ENCODE measurements at places on chromosomes 6 and 20.

DNA sequence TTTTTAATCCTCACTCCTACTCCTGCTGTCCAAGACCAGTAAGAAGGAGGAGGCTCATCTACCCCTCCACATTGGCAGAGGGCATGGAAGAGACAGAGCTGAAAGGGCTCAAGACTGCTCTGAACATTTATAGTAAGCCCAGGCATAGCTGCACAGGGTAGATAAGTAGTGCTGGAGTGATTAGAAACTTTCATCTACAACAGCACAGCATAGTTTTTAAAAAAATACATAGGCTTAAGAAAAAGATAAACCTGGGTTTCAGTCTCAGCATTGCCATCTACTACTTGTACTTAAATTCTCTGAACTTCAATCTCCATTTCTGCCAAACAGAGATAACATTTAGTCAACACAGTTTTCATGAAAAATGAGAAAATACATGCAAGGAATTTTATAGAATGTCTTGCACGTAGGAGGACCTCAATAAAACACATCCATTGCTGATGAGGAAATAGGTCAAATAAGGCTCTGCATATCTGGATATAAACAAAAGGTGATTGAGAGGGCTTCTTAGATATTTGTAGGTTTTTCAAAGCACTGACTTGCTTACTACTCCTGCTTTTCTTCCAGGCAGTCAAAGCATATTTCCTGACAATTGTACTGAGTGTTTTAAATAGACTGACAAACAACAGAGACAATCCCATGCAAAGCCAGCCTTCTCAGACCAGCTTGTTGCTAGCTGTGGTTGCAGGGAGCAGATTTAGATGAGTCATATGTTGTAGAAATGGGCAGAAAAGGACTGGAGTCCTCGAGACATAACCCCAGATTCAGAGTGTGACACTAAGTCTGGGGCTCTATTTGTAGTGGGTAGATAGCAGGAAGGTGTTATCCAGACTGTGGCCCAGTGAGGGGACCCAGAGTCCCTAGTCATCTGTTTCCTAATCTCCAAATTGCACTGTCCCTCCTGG, 107.4 kb upstream of the TAB2 start:
- DNase-seq = peak; percentile 38

DNA sequence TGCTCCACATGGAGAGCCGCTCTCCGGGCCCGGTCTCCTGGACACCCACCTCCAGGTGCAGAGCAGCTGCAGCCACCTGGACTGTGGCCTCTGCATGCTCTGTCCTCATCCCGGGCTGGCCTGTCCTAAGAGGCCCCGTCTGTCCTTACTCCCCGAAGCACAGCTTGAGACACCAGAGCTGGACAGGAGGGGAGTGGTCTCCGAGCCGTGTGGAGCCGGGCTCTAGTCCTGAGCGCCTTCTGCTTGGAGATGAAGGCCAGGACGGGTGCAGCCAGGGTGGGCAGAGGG, 6.7 kb upstream of the NTSR1 start:
- DNase-seq = no peak

DNA sequence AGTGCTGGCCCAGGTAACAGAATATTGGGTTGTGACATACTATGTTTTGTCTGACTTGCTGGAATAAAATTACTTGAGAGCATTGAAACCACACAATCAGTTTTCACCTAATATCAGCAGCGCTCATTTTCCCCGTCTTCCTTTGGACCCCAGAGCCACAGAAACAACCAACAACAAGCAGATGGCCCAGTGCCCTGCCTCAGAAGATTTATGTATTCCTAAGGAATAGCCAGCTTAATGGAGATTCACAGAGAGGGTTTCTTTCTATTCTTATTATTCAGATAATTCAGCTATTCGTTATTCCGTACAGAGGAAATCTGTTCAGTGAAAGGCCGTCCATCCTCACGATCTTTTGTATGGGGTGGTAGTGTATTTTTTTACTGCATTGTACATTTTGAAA, 154.8 kb downstream of the TMEM242 start:
- no peak for DNase-seq

GRCh38 chr6:131523988-131524673, 48.9 kb upstream of the ARG1 start:
- no peak for DNase-seq

DNA sequence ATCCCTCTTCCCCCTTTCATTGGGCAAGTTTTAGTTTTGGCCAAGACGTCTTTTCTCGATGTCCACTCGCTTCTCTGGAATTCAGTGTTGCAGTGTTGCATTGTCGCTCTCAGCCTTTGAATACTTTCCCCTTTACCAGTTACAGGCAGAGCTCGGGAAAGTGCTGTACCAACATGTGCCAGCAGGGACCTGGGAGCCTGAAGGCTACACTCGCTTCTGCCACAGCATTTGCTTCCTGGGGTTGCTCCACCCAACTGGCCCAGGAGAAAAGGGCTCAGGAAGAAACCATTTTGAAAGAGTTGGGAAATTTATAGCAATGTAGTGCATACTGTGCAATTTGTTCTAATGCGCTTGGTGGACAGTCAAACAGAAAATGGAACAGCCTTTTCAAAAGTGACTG, 78.6 kb downstream of the LINC00237 start:
- DNase-seq = no peak

- DNase-seq = no peak
Measured at GRCh38 chr6:55557146-55557545, 21.8 kb downstream of the HMGCLL1 start.

DNA sequence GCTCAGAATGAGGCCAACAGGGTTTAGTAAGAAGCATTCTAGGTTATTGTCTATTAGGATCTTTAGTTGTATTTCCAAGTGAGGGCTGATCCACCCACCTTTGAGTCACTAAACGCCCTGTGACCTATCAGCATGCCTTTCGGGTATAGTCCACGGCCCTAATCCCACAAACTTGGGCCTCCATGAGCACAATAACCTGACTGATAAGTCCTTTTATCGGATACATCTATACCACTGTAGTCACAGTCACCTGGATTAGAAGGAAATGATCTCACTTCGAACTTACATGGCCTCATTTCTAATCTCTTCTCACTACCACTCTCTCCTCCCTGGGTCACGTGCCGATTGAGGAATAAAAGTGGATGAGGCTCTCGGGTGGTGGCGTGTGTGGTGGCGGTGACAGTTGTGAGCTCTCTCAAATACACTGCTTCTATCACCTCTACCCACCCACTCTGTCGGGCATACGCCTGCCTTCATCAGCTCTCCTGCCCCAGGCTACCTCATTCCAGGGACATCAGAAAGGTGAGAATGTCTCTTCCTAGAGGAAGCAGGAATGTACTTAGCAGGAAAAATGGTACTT, 65.2 kb downstream of the TRAM2 start:
- DNase-seq = no peak

DNA sequence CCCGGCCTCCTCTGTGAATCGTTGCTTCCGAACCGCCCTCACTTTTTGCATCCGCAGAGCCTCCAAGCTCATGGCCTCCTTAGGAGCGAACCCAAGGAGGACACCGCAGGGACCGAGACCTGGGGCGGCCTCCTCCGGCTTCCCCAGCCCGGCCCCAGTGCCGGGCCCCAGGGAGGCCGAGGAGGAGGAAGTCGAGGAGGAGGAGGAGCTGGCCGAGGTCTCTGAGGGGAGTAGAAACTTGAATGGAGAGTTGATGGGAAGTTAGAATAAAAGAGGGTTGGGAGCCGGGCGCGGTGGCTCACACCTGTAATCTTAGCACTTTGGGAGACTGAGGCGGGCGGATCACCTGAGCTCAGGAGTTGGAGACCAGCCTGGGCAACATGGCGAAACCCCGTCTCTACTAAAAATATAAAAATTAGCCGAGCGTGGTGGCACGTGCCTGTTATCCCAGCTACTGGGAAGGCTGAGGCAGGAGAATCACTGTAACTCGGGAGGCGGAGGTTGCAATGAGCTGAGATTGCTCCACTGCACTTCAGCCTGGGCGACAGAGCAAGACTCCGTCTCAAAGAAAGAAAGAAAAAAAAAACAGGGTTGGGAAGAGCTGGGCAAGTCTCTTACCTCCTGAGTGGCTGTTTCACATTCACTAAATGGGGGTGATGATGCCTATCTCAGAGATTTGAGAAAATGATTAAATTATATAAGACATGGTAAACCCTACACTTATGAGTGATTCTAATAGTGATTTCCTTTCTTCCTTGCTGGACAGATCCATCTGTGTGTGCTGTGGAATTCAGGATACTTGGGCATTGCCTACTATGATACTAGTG, 805 bp downstream of the MSH5 start:
- no peak for DNase-seq

DNA sequence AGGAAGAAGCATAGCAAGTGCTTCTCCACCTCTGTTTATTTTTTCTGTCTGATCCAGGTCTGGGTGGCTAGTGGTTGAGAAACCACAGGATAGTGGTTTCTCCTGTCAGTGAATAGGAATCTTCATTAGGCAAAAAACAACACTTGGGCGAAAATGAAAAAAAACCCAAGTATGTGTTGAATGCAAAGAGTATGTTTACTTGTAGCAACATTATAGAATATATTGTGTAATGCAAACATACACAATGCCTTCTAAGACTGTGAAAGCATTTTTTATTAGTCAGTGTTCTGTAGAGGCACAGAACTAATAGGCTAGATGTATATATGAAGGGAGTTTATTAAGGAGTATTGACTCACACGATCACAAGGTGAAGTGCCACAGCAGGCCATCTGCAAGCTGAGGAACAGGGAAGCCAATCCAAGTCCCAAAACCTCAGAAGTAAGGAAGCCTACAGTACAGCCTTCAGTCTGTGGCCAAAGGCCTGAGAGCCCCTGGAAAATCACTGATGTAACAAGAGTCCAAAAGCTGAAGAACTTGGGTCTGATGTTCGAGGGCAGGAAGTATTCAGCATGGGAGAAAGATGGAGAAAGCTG, 111.1 kb downstream of the UST start:
- DNase-seq = no peak

- DNase-seq = no peak
Measured at GRCh38 chr6:110563711-110564110, 87.3 kb upstream of the SLC22A16 start.

GRCh38 chr20:9506280-9506821, 8.0 kb upstream of the LAMP5 start:
- no peak for DNase-seq

DNA sequence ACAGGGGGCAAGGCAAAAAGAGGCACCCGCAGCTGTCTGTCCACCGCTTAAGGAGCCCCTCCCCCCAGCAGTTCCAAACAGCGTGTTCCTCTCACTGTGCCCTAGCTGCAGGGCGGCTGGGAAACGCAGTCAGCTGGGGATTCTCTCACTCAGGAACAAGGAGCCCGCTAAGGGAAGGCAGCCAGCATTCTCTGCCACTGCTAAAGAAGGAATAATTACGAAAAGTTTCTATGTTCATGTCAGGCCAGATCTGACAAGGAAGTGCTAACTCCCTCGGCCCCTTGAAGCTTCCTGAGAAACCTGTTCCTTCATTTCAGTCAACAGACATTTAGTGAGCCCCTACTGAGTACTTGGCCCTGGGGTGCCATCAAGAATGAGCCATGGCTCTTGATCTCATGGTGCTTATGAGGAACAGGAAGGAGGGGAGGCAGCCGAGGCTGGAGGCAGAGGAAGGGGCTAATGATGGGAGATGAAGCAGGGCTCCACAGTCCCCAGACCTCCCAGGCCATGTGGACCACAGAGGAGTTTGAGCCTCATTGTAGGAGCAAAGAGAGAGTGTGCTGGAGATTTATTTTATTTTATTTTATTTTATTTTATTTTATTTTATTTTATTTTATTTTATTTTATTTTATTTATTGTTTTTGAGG, 101.7 kb upstream of the PMEPA1 start:
- no peak for DNase-seq

- no peak for DNase-seq
Measured at GRCh38 chr6:11209369-11209768, 23.1 kb downstream of the NEDD9 start.

DNA sequence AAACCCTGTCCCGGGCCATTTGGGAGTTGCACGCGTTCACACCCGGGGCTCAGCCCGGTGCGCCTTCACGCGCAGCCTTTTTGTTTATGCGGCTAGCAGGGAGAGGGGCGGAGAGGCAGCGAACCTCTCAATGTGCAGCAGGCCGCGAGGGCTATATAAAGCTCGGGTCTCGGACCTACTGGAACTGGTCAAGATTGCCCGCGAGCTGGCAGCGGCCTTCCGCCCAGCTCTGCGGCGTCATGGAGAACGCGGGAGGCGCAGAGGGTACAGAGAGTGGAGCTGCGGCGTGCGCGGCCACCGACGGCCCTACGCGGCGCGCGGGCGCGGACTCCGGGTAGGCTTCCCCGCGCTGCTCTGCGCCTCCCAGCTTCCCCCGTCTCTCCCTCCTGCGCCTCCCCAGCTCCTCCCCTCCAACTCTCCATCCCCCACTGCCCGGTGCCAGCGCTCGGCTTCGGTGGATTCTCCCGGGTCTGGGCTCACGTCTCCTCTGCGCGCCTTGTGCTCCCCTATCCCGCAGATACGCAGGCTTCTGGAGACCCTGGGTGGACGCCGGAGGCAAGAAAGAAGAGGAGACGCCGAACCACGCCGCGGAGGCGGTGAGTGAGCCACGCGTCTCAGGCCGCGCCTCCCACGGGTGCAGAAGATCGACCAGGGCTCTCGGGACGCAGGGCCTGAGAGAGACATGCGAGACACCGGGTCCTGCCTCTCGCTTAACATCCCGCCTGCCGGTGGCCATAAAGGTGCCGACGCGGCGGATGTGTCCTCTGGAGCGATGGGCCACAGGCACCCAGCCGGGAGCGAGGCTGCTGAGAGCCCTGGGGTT, at the start of gene RIPPLY2:
Gene RIPPLY2 (plus strand): TSS at position 183 of the 823 bp plus-strand sequence. CDS start 57 bp downstream, at position 240.
- no peak for DNase-seq

GRCh38 chr6:116405138-116405537, 34.4 kb downstream of the DSE start:
- no peak for DNase-seq

- DNase-seq = no peak
Measured at GRCh38 chr6:162533009-162533400, 194.6 kb downstream of the PRKN start.

GRCh38 chr6:150773969-150774368, 91.5 kb upstream of the MTHFD1L start:
- DNase-seq = no peak

DNA sequence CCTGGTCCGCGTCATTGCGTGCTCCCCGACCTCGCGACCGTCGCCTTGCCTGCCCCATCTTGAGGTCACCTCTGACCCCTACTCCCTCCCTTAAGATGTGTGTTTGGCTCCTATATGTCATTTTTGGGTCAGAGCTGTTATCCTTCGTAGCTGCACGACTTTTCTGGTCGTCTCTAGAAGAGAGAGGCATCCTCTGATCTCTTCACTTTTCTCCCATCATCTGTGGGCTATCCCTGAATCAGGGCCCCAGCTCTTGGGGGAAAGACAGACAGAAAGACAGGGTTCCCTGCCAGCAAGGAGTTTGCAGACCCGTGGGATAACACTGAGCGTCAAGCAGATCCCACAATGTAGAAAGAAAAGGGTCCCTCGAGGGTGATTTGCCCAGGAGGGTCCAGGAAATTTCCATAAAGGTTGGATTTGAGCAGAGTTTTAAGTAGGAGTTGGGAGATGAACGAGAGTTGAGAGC, 555 bp downstream of the FAM120B start:
- no peak for DNase-seq

Measured in activated naive CD4-positive, alpha-beta T cell treated with anti-CD3 and anti-CD28 coated beads for 36 hours (primary cell).